ENCODE measurements at places on chromosomes 6 and 20. TPM values are rescaled to one million over a fixed set of nuclear protein-coding genes. Genes with fewer than 3 reads are reported as not detected.

GRCh38 chr6:140178935-140179334 is 804.5 kb upstream of the CITED2 start:
- no peak for DNase-seq

PPP1R16B gene
- total RNA-seq = 5.1 TPM

DNA sequence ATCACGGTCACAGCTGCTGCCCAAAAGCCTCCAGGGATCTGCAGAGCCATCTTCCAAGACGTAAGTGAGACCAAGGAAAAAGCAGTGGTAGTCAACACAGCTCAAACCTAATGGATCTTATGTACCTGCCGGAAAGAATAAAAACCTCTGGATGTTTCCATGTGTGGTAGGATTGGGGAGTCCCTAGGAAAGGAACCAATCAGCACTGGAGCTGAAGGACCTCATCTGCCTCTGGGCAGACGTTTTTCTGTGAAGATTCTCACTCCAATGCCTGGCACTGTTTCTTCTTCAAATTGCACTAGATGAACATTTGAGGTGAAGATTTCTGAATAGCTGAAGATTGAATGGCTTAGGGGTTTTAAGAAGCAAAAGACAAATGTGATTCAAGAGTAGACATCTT is at the start of gene HLA-DQB2:
Gene HLA-DQB2, minus strand, starts transcription at position 112 of the 400 bp plus-strand sequence. Its CDS starts 62 bp downstream, at position 50.
- DNase-seq = no peak

LZTS3 gene
- total RNA-seq = 9.7 TPM

NHSL1 gene
- total RNA-seq = 74.2 TPM

F13A1 gene
- 16.9 TPM for total RNA-seq

FAM217A gene
- total RNA-seq = not detected

GRCh38 chr20:11261533-11262000 is 587.8 kb upstream of the JAG1 start:
- DNase-seq = no peak

DNA sequence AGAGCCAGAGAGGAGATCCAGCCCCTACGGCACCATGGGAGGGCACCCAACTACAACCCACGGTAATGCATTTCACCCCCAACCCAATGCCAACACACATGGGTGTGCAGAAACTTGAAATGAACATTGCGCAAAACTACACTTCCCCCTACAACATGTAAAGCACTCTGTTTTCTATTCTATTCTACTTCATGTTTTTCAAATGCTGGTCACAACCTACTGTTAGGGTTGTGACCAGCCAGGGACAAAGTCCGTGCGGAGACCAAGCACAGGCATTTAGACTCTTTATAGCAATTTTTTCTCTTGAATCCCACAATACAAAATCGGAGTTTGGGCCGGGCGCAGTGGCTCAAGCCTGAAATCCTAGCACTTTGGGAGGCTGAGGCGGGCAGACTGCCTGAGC is 90.6 kb downstream of the MRPL14 start:
- no peak for DNase-seq

COL9A3 gene
- 1.8 TPM for total RNA-seq

CSTF1 gene
- 17.9 TPM for total RNA-seq

DNA sequence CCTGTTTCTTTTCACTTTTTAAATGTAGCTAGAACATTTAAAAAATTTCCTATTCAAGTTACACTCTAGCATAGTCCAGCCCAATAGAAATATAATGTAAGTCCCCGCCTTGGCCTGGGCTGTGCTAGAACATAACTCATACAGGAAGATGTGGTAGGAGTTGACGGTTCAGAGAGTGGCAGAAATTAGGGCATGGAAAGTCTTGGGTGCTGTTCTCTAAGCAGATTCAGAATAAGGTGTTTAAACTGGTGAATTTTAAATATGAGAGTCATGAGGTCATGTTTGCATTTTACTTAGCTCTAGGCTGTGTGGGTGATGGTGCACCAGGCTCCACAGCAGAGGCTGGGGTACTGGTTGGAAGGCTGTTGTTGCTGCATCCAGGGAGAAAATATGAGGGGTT is 256.5 kb downstream of the FARS2 start:
- no peak for DNase-seq

- peak; percentile 69 for DNase-seq
These were observed 3.0 kb upstream of the ZBTB22 start for GRCh38 chr6:33320315-33321181.

DNA sequence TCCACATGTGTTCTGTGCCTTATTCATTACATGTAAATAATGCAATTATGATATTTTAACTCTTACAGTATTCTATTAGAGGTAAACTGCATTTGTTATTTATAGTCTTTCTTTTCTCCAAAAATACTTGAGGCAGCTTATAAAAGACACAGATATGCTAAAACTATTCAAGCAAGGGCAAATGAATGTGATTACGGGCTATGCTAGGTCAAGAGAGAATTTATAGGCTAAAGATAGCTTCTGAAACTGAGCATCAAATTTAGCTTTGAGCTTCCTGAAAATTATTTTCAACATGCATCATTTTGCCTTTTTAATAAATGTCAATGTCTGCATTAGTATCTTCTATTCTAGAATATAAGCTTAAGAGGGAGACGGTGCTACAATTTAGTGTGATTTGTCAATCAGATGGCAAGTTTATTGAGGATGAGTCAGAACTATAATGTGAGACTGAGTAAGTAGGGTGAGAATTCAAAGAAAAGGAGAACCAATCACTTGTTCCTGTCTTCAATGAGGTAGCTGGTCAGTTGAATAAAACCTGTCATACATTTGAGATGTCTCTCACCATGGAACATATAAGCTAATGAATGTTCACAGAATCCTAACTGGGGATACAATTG is 669.4 kb upstream of the CITED2 start:
- no peak for DNase-seq

- no peak for DNase-seq
These were observed 2.1 kb downstream of the MAP3K7 start for GRCh38 chr6:90584636-90585255.

GRCh38 chr20:51687108-51687507 is 81.1 kb downstream of the ATP9A start:
- no peak for DNase-seq

GRCh38 chr20:37345339-37346235 is at the start of gene SRC:
TSS of gene SRC (plus strand) at chr20:37346140. CDS start at chr20:37384154, 38,014 bp downstream.
- peak; percentile 80 for DNase-seq

RSPH3 gene
- 11.1 TPM for total RNA-seq
